ENCODE measurements at places on chromosomes 3 and 15.

- DNase-seq, result no peak
Measured at GRCh38 chr3:58683466-58683865, 16.9 kb upstream of the FAM3D start.

GRCh38 chr3:14431917-14432834 lies 29.8 kb downstream of the SLC6A6 start:
- no peak for DNase-seq

- DNase-seq, result no peak
Measured at GRCh38 chr3:124125315-124125714, 133.4 kb upstream of the ROPN1 start.

DNA sequence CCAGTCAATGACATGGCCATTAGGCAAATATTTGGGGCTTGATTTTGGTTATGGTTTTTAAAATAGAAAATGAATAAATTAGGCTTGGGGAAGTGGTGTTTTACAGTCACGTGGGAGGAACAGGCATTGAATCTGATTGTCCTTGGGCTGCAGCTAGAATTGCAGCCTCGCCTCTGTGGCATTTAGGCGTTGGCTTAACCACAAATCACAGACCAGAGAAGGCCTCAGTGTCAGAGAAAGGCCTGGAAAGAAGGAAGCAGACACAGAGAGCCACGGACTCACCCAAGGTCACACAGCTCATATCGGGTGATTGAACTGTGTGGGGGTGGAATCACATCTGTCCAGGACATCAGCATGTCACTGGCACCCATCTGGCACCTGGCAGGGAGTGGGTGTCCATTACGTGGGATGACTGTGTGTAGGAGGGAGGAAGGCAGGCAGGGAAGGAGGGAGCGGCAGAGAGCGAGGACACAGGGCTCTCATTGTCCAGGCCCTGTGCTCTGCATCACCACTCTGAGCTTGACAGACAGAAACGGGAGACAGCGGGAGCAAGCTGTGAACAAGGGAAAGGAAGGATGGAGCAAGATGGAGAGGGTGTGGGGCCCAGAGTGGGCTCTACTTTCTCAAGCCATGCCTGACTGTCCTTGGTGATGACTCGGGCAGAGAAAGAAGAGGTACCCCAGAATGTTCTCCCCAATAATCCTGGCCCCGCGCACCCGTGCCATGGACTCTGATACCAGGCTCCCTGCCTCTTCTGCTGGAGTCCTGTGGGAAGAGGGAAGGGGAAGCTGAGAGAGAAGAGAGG lies 186.4 kb downstream of the FAM43A start:
- no peak for DNase-seq

- no peak for DNase-seq
Measured at GRCh38 chr3:156527060-156527459, 27.9 kb downstream of the SSR3 start.

GRCh38 chr3:116048991-116049390 lies 396.3 kb downstream of the LSAMP start:
- DNase-seq, result no peak

- DNase-seq, result no peak
Measured at GRCh38 chr15:35481992-35482391, 64.0 kb downstream of the DPH6 start.

DNA sequence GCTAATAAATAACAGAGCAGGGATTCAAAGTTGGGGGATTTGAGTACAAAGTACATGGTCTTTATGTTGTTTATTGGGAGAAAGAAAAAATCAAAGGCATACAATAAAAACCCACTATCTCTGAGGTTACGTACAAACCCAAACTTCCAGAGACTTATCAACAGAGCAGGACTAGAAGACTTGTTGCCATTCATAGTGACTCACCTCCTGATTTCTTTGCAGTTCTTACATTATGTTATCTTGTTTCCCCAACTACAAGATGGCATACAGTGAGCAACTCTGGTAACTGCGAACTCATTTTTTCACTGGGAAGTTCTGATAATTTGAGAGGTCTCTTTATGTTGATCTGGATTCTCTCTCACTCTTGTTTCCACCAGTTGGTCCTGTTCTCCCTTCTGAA lies 80.6 kb upstream of the ETV5 start:
- DNase-seq, result no peak

DNA sequence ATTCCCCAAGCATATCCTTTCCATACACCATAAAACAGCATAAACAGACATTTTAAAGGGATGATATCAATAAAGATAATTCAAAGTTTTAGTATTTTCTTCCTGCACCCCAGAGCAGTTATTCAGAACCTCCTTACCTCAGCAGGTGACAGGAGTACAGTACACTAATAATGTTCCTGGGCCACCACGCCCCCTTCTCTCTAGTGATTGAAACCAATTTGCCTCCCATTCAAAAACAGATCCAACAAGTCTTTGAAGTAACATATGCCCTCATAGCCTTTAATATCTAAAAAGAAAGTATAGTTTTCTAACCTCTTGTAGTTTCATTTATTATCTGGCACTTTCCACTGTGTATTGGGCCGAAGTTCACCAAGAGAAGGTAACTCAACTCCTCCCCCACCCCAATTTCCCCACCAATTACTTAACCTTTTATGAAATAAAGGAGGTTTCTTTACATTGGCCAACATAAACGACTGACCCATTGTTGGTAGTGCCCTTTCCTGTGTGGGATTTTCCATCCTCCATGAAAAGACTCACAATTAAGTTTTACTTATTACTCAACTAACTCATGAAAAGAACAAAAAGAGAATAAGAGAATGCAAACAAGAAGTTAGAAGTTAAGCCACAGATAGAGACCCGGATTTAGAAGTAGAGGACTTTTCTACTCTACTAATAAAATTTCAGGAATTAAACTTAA lies 5.0 kb upstream of the ATP8B4 start:
- no peak for DNase-seq

GRCh38 chr3:157127831-157128767 lies 31.8 kb downstream of the CCNL1 start:
- no peak for DNase-seq

- DNase-seq, result no peak
Measured at GRCh38 chr15:64141798-64142512, 9.6 kb upstream of the SNX22 start.

DNA sequence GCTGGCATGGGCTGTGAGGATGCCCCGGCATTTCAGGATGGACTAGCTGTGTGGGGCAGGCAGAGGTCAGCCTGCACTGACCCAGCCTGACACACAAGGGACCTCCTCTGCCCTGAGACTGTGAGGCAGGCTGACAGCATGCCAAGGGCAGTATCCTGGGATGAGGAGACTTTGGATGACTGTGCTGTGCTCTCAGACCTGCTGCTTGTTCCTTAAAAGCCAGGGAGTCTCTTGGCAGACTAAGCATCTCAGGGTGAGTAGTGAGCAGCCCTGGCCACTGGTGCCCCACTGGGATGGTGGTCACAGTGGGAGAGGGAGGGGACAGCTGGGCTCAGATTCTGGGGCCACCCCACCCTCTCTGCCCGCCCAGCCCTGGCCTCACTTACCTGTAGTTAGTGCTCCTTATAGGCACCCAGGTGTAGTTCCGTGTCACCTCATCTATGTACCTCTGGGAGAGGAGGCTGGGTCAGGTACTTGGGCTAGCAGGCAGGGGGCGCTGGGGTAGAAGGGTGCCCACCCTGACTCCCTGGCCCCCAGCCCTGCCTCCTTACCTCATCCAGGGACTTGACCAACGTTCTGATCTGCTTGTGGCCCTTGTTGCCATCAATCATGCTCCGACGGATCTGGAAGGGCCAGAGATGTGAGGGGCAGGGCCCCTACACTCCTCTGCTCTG lies 16.1 kb upstream of the TMEM115 start:
- peak; percentile 25 for DNase-seq

DNA sequence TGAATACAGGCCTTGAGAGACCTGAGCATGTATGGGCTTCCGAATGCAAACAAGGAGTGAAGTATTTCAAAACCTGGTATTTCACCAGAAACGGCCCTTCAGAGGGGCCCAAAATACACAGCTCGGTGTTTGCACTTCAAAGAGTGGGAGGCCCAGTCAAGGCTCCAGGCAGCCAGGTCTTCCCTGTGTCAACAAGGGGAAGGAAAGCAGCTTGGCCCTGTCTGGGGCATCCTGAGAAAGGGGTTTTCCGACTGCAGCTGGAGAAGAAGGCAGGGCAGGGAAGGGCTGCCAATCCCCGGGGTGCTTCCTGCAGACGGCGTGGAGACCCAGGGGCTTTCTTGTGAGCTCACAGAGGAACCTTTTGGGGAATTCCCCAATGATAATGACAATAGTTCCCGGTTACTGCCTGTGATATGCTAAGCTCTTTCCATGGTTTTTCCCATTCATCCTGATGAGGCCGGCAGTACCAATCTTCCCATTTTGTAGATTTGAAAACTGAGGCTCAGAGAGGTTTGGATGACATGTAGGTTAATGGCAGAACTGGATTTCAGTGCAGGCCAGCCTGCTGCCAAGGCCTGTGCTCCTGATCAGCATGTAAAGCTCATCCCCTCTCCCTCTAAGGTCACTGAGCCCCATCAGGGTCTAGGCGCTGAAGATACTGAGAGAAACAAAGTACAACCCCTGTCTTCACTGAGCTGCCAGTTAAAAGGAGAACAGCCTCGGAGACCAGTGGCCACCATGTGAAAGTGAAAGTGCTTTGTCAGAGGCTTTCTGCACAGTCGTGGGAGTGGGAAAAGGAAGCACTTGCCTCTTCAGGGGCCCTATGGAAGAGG lies 43.0 kb upstream of the TLE3 start:
- DNase-seq, result no peak

- no peak for DNase-seq
Measured at GRCh38 chr3:102360183-102360860, 74.5 kb upstream of the ZPLD1 start.

DNA sequence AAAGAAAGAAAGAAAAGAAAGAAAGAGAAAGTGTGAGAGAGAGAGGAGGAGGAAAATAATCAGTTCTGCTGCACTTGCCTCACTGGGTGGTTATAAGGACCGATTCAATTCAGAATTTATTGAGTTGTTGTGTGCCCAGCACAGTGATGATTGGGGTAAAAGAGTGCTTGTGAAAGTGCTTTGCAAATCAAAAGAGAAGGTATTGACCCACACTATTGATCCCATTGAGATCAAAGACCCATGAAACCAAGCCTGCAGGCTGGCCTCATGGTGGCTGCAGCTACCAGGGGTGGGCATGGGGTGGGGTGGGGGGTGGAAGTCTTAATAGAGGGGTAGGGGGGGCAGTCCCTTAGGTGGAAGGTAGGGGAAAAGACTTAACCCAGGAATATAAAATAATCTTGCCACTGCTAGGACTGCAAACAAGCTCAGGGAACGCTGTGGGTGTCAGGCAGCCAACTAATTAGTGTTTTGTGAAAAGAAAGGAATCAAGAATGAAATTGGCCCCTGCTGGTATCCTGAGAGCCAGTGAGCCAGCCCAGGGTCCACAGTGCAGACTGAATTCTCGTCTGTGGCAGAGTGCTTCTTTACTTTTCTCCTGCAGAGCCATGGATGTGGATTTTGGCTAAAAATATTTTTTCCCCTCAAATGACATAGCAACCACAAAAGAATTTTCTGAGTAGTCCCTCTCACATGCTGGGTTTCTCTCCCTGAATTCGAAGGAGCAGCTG lies 34.2 kb downstream of the CLEC3B start:
- no peak for DNase-seq

- no peak for DNase-seq
Measured at GRCh38 chr3:170044795-170045244, 7.0 kb downstream of the GPR160 start.

GRCh38 chr15:73632670-73633058 lies 525 bp downstream of the NPTN start:
- DNase-seq, result no peak

- DNase-seq, result no peak
Measured at GRCh38 chr15:90570643-90571042, 40.9 kb downstream of the CRTC3 start.

DNA sequence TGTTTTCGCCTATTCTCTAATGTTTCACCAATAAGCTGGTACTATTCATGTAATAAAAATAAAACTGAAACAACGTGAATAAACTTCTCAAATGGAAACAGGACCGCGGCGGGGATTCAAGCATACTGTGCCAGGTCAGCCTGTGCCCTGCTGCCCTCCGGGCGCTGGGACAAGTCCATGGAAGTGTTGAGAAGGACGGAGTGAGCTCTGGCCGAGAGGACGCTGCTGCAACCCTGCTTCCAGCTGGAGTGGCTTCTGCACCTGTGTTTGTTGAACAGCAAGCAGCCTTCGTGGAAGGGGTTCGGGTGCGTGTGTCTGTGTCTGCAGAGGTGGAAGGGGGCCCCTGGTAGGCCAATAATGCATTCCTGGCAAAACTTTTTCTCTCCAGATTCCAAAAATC lies 50.0 kb upstream of the PCSK6 start:
- DNase-seq, result no peak

GRCh38 chr3:40718209-40718608 lies 193.4 kb downstream of the ZNF621 start:
- DNase-seq, result no peak

GRCh38 chr15:88653200-88654064 lies 14.6 kb downstream of the ISG20 start:
- DNase-seq, result no peak

GRCh38 chr3:10929978-10930665 lies 62.4 kb upstream of the SLC6A1 start:
- no peak for DNase-seq

GRCh38 chr3:191792580-191792979 lies 331.6 kb downstream of the PYDC2 start:
- no peak for DNase-seq

DNA sequence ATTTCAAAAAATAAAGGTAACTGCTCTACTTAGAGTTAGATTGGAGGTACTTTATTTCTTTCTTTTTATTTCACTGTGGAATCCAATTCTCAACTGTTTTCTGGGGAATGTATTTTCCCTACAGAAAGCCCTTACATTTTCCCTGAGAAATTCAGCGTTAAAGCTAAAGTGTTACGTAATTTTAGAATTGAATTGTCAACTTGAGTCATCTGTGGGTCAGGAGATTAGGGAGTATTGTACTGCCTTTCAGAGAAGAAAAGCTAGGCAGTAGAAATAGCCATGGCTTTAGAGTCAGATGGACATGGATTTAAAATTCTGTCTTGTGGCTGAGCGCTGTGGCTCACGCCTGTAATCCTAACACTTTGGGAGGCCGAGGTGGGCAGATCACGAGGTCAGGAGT lies 728.6 kb downstream of the ROBO1 start:
- DNase-seq, result no peak

GRCh38 chr3:139251529-139251928 lies 92.3 kb upstream of the MRPS22 start:
- no peak for DNase-seq

DNA sequence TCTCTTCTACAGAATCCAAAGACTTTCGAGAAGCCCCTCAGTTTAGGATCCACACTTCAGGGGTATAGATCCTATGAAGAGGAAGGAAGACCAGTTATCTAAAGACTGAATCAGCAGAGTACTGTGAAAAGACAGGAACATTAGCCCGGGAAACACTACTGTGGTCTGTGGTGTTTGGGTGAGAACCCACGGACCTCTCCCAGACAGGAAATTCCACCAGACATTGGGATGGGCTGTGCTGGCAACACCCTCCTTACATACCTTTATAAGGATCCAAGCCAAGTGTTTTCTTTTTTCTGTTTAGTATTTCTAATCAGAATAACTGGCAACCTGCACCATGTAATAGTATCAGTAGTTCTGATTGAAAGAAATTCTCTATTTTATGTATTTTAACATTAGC lies 14.1 kb downstream of the TMEM207 start:
- DNase-seq, result no peak

- DNase-seq, result no peak
Measured at GRCh38 chr3:132242790-132243189, 74.4 kb upstream of the ACP3 start.

GRCh38 chr15:81723113-81723651 lies 322.6 kb downstream of the MEX3B start:
- DNase-seq, result no peak
